ENCODE measurements at places on chromosomes 13 and 19.

DNA sequence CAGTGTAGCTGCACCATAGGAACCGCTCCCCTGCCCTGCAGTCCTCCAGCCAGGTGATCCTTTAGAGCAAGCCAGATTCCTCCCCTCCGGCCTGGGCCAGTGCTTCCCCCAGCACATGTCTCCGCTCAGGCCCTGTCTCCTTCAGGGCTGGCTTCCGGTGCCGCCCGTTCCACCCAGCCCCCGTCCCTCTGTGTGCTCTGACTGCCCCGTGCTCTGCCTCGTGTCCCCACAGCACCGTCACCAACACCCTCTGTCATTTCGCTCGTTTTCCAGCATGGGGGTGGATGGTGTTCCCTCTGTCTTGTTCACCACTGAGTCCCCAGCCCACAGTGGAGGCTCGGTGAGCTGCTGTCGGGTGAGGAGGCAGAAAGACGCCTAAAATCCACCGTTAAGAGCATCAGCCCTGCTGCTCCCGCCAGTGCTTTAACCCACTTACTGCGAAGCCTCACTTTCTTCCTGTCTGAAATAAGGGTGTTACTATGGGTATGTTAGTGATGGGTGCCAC, 54.5 kb downstream of the TSSK6 start:
- DNase-seq: peak; percentile 60

DNA sequence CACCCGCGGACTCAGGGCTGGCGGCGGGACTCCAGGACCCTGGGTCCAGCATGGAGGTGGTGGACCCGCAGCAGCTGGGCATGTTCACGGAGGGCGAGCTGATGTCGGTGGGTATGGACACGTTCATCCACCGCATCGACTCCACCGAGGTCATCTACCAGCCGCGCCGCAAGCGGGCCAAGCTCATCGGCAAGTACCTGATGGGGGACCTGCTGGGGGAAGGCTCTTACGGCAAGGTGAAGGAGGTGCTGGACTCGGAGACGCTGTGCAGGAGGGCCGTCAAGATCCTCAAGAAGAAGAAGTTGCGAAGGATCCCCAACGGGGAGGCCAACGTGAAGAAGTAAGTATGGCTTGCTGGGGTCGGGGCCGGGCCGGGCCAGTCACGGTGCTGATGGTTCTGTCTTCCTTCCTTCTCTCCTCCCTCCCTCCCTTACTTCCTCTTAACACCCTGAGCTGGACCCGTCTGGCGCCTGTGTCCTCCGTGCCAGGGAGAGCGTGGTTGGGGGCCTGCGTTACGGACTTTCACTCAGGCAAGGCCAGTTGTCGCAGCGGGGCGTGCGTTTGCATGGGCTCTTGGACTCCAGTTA, 1.4 kb downstream of the STK11 start:
- peak; percentile 25 for DNase-seq

DNA sequence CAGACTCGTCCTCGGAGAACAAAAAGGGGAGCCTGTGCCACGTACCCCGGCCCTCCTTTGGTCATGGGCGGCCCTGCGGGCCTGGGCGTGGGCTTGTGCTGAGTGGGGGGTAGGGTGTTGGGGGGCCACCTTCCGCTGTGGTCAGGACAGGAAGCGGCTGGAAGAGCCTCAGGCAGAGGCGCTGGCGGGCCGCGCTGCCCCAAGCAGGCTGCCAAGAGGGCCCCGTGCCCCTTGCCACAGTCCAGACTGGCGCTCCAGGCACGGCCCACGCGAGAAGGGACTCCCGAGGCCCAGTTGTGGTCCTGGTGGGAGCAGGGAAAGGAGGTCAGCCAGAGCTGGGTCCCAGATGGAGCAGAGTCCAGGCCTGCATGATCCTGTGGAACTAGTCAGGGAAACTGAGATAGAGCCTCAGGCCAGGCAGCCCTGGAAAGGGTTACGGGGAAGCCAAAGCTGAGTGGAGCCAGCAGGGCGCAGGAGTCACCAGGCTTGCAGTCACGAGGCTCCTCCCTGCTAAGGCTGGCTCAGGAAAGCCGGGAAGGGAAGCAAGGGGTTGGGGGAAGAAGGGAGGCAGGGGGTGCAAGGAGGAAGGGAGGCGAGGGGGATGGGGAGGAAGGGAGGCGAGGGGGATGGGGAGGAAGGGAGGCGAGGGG, 135.0 kb downstream of the CRYL1 start:
- no peak for DNase-seq

GRCh38 chr19:9431475-9431874, 3.9 kb downstream of the ZNF266 start:
- peak; percentile 15 for DNase-seq

GRCh38 chr19:34471906-34472700, 9.5 kb upstream of the WTIP start:
- no peak for DNase-seq

GRCh38 chr13:52449331-52450011, 963 bp downstream of the VPS36 start:
- DNase-seq: no peak

DNA sequence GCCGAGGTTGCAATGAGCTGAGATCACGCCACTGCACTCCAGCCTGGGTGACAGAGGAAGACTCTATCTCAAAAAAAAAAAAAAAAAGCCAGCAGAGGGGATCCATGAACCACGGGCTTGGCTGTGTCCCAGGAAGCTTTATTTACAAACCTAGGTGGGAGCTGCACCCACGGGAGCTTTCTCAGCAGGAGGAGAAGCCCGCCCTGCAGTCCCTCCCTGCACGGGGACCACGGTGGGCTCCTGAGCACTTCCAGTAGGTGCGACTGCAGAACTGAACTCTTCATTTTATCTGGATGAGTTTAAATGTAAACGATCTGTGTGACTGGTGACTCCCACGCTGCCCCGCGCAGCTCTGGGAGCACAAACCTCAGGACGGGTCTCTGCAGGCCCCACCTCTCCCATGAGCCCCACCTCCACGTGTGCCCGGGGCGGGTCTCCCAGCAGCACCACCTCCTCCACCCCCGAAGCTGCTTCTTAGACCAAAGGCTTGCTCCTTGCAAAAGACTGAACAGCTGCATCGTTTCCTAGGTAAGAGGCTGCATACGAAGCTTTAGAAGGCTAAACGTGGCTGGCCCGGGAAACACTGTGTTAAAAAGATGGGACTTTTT, 66.4 kb downstream of the SPACA7 start:
- no peak for DNase-seq

GRCh38 chr13:64934569-64935362, 2295.4 kb downstream of the PCDH9 start:
- DNase-seq: no peak

- DNase-seq: no peak
Measured at GRCh38 chr13:109707044-109707741, 79.2 kb downstream of the IRS2 start.

DNA sequence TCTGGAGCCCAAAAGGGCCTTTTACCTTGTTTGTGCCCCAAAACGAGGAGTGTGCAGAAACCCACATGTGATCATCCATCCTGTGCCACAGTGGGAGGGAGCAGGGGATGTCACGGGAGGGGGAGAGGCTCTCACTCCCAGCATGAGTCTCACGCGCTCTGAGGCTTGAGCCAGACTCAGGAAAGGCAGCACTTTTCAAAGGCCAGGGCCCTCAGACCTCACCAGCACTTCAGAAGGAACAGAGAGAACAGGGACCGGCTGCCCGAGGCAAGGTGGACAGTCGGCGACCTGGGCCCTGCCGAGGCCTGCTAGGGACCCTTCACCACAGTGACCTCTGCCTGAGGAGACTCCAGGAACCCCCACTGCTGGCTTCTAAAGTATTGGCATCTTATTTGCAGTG, 71.7 kb upstream of the WASF3 start:
- no peak for DNase-seq

- no peak for DNase-seq
Measured at GRCh38 chr13:21318891-21319532, 140.1 kb downstream of the ZDHHC20 start.

- DNase-seq: no peak
Measured at GRCh38 chr19:51822325-51822724, 27.4 kb downstream of the FPR3 start.

GRCh38 chr19:19211499-19212420, at the start of gene NCAN:
TSS of gene NCAN (plus strand) at chr19:19211958. CDS start at chr19:19216954, 4,996 bp downstream.
- no peak for DNase-seq

- DNase-seq: no peak
Measured at GRCh38 chr19:4038661-4039423, 27.9 kb downstream of the ZBTB7A start.

- no peak for DNase-seq
Measured at GRCh38 chr19:54430306-54431254, 15.3 kb downstream of the TTYH1 start.

DNA sequence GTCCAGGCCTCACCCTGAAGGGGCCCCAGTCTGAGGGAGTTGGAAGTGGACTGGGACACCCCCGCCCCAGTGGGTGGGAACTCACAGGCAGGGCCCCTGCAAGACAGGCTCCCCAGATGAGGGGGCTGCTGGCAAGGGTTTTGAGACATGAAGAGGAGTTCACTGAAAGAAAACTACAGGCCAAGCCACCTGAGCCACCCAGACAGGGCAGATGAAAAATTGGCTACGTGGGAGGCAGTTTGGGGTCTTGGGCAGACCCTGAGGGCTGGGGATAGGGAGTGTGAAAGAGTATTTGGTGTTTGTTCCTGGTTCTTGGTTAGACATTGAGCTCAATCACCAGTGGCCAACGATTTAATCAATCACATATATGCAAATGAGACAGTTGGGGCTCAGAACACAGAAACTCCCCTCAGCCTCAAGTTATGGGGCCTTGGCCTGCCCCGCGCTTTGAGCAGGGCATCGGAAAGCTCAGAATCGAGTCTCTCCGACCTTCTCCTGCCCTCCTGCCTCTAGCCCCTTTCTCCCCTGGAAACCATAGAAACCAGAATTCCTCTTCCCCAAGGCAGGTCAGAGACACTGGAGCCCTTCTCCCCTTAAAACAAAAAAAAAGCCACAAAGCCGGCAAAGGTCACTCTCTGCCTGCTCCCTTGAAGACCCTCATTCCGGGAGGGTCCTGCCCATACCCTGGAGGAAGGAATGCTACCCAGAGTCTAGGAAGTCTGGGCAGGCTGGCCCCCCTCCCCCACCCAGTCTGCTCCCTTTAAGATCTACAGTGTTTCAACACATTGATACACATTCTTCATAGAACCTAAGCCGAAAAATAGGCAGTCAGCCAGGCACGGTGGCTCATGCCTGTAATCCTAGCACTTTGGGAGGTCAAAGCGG, 1.3 kb upstream of the ISYNA1 start:
- no peak for DNase-seq

GRCh38 chr19:8877854-8878705, 45.9 kb downstream of the MBD3L1 start:
- no peak for DNase-seq

DNA sequence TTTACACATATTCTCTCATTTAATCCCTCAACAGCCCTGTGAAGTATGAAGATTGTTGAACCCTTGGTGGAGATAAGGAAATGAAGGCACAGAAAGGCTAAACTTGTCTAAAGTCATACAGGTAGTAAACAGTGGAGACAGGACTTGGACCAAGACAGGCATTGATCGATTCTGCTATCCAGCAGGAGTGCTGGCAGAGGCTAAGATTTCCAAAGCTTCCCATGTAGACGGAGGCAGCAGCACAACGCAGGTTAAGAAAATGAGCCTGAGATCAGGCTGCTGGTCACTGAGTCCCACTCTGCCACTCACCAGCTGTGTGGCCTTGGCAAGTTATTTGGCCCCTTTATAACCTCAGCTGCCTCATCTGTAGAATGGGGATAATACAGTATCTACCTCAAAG, 85.4 kb upstream of the SLC15A1 start:
- DNase-seq: no peak

DNA sequence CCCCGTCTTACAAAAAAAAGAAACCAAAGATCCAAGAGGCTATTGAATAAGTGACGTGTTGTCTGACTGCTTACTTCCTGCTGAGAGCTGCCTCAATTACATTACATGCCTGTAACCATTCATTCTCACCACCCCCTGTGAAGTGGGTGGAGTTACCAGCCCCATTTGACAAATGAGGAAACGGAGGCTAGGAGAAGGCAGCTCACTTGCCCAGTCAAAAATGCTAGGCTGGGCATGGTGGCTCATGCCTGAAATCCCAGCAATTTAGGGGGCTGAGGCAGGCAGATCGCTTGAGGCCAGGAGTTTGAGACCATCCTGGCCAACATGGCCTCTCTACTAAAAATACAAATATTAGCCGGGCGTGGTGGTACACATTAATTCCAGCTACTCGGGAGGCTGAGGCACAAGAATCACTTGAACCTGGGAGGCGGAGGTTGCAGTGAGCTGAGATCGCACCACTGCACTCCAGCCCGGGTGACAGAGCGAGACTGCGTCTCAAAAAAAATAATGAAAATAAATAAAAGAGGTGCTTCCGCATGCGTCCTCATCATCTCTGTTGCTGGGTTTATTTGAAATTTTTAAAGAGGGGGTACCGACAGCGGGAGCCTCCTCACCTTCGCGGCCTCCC, 499 bp downstream of the LSM7 start:
- peak; percentile 69 for DNase-seq

DNA sequence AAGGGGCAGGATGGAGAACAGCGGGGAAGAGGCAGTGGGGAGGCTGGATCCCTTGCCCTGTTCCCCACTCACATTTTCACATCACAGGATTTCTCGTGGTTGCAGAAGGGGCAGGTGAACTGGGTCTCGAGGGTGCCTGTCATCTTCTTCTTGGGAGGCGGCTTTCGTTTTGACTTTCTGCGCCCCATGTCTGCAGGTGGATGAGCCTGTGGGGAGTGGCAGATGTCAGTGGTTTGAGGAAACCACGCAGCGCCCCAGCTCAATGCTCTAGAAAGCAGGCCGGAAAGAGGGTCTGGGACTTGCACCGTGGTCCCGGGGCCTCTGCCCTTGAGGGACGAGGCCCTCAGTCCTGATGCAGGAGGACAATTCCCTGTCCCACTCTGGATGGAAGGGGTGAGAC, 4.9 kb downstream of the ELOF1 start:
- no peak for DNase-seq

- no peak for DNase-seq
Measured at GRCh38 chr19:45385392-45386221, 15.2 kb upstream of the ERCC2 start.

DNA sequence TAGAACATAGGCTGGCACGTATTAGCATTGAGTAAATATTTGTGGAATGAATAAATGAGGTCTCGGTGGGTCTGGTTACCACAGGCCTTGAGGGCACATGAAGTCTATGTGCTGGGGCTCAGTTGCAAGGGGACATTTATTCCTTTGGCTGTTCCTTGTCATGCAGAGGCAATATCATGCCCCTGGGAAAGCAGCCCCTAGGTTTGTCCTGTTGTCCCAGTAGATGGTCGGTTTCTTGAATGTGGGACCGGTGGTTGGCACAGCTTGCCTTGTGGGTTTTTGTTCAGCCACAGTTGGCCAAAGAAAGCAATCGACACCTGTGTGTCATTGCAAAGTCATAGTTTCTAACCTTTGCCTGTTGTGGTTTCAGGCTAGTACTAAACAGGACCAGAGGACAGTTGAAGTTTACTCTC, 24.7 kb upstream of the GPR183 start:
- DNase-seq: peak; percentile 43

- DNase-seq: no peak
Measured at GRCh38 chr13:72199640-72200039, 332.6 kb upstream of the DACH1 start.
